Astrocyte (in vitro differentiated cells and primary cell): ENCODE measurements at places on chromosomes 5 and 9. TPM values are rescaled to one million over a fixed set of nuclear protein-coding genes. Genes with fewer than 3 reads are reported as not detected.
A peak's percentile ranks its signal among the peaks of the same experiment; 100 is the strongest.

GABBR2 gene
- 2.0 and 2.2 TPM in 2 replicates for total RNA-seq

GRCh38 chr9:18566121-18566520 is 92.2 kb downstream of the ADAMTSL1 start:
- H3K4me1 ChIP-seq = peaks cover 18% of the 10 kb centered on the region
- H3K27ac ChIP-seq = peak overlapping the region; percentile 72
- no peaks in the 10 kb centered on the region for H3K36me3 ChIP-seq

DNA sequence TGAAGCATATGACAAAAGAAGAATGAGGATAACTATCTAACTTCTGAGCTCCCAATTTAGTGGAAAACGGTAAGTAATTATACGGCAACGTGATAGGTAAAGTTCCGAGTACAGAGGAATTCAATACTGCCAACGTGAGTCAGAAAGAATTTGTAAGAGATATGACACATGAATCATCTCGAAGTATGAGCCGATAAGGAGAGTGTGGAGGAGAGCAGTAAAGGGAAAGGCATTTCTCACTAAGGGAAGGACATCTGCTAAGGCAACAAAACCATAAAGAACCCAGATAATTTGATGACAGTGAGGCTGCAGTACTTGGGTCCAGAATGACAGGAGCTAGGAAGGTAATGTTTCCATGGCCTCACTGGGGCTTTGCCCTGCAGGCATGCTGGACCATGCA is 11.0 kb downstream of the MPDZ start:
- peaks cover 27% of the 10 kb centered on the region for H3K4me1 ChIP-seq
- H3K27ac ChIP-seq = peak overlapping the region; percentile 72
- no peak overlapping the region for H3K4me3 ChIP-seq

GRCh38 chr5:7653046-7653445 is 197.9 kb downstream of the CFAP90 start:
- H3K4me1 ChIP-seq = no peaks in the 10 kb centered on the region
- H3K27me3 ChIP-seq = no peaks in the 10 kb centered on the region
- H3K27ac ChIP-seq = no peak overlapping the region

DNA sequence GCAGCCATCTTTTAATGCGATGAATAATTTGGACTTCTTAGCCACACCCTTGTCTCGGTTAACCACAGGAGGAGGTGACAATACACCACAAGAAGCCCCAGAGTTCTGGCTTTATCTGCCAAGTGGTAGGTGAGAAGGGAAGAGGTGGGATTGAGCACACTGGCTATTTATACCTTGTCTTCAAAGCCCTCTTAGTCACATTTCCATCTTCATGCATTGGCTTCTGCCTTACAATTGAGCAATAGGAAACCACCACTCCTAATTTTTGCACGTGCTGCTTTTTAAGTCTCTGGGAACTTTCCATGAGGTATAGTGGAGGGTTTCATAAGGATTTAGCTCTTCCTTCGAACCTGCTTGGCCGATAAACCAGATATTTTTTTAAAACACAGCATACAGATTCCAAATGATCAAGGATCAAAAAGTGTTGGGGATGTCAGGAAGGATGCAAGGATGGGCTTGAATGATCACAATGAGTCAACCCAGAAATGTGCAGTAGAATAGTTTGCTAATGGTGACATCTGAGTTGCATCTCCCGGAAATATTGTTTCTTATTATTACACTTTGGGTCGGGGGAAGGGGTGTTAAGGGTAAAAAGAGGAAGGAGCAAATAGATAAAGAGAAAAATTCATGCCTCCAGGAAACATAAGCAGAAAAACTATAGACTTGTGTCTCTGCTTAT is 25.5 kb downstream of the PLAC8L1 start:
- H3K4me1 ChIP-seq = no peaks in the 10 kb centered on the region
- no peak overlapping the region for H3K27ac ChIP-seq
- H3K4me3 ChIP-seq = no peak overlapping the region
- no peaks in the 10 kb centered on the region for H3K27me3 ChIP-seq

- no peaks in the 10 kb centered on the region for H3K27me3 ChIP-seq
- H3K4me3 ChIP-seq = no peak overlapping the region
- DNase-seq = no peak
- no peaks in the 10 kb centered on the region for H3K36me3 ChIP-seq
- no peak overlapping the region for H3K27ac ChIP-seq
- H3K4me1 ChIP-seq = peaks cover 8% of the 10 kb centered on the region
Observed at GRCh38 chr9:89375191-89375760, 57.0 kb downstream of the SECISBP2 start.

CDC20B gene
- 0.11 and 0.17 TPM in 2 replicates for total RNA-seq

DNA sequence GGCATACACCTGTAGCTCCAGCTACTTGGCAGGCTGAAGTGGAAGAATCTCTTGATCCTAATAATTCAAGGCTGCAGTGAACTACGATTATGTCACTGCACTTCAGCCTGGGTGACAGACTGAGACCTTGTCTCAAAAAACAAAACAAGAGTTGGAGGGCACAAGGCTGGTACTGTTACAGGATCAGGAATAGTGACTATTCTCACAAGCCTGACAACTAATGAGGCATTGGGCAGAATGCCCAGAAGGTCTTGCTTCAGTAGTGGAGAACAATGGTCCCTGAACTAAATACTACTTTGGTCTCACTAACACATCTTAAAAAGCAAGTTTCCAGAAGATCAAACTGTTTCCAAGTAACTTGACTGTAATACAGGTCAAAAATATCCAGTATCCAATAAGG is 182.9 kb upstream of the RFX3 start:
- H3K4me1 ChIP-seq = no peaks in the 10 kb centered on the region
- no peak overlapping the region for H3K4me3 ChIP-seq
- peaks cover 4% of the 10 kb centered on the region for H3K27me3 ChIP-seq

PCDHA1 gene
- total RNA-seq = not detected in 2 replicates

CER1 gene
- total RNA-seq = 2.2 and 2.8 TPM in 2 replicates

GRCh38 chr9:112755016-112755427 is 4.5 kb downstream of the SNX30 start:
- H3K4me1 ChIP-seq = peaks cover 35% of the 10 kb centered on the region
- no peak for DNase-seq
- H3K27ac ChIP-seq = no peak overlapping the region
- no peaks in the 10 kb centered on the region for H3K27me3 ChIP-seq
- no peaks in the 10 kb centered on the region for H3K36me3 ChIP-seq

DNA sequence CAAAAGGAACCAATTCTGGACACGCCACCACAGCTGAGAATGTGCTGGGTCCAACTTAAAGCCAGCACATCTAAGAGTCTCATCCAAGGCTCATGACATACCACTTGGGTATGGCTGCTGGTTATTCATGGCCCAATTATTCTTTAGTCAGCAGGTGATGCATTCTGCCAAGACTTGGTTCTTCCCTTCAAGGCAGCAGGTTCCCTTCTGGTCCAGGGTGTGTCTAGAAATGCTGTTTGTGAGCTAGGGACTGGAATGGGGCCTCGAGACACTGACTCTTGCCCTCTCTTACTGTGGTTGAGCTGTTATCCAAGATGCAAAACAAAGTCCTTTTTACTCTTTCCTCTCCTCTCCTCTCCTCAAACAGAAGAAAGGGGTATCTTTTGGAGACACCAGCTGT is 522.6 kb downstream of the HINT1 start:
- H3K4me3 ChIP-seq = no peak overlapping the region
- no peaks in the 10 kb centered on the region for H3K4me1 ChIP-seq
- no peak for DNase-seq
- H3K36me3 ChIP-seq = no peaks in the 10 kb centered on the region

GRCh38 chr9:108664309-108665255 is 191.2 kb downstream of the ACTL7B start:
- H3K27ac ChIP-seq = no peak overlapping the region
- no peaks in the 10 kb centered on the region for H3K27me3 ChIP-seq
- H3K36me3 ChIP-seq = no peaks in the 10 kb centered on the region

DNA sequence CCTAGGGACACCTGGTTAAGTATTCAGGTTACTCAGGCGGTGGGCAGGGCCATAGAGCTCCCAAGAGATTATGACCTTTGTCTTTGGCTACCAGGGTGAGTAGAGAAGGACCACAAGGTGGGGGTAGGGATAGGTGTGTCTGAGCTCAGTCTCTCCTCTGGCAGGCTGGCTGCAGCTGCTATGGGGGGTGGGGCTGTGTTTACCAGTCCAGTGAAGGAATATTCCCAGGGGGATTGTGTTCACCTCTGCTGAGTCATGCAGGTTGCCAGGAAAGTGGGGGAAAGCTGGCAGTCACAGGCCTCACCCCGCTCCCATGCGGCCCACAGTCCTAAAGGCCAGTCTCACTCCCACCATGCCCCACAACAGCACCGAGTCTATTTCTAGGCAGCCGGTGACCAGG is 53.6 kb upstream of the POU5F2 start:
- no peaks in the 10 kb centered on the region for H3K4me1 ChIP-seq
- no peaks in the 10 kb centered on the region for H3K36me3 ChIP-seq
- no peak overlapping the region for H3K4me3 ChIP-seq
- no peaks in the 10 kb centered on the region for H3K27me3 ChIP-seq
- no peak overlapping the region for H3K27ac ChIP-seq
- no peak for DNase-seq

SLC31A1 gene
- 35.8 and 39.1 TPM in 2 replicates for total RNA-seq

GRCh38 chr5:149406203-149406978 is 27.3 kb upstream of the IL17B start:
- H3K4me3 ChIP-seq = peak overlapping the region; percentile 89
- H3K36me3 ChIP-seq = peaks cover 3% of the 10 kb centered on the region
- H3K27me3 ChIP-seq = no peaks in the 10 kb centered on the region
- peaks cover 58% of the 10 kb centered on the region for H3K4me1 ChIP-seq
- peak; percentile 79 for DNase-seq

NEUROG1 gene
- not detected in 2 replicates for total RNA-seq

DCAF12 gene
- total RNA-seq = 29.8 and 36.0 TPM in 2 replicates

- H3K27ac ChIP-seq = no peak overlapping the region
- H3K36me3 ChIP-seq = no peaks in the 10 kb centered on the region
- H3K27me3 ChIP-seq = no peaks in the 10 kb centered on the region
- no peaks in the 10 kb centered on the region for H3K4me1 ChIP-seq
- H3K4me3 ChIP-seq = no peak overlapping the region
Observed at GRCh38 chr5:3075309-3075708, 323.8 kb upstream of the IRX2 start.

KLF4 gene
- 3.2 and 4.4 TPM in 2 replicates for total RNA-seq

UNC13B gene
- total RNA-seq = 26.1 and 30.5 TPM in 2 replicates

DNA sequence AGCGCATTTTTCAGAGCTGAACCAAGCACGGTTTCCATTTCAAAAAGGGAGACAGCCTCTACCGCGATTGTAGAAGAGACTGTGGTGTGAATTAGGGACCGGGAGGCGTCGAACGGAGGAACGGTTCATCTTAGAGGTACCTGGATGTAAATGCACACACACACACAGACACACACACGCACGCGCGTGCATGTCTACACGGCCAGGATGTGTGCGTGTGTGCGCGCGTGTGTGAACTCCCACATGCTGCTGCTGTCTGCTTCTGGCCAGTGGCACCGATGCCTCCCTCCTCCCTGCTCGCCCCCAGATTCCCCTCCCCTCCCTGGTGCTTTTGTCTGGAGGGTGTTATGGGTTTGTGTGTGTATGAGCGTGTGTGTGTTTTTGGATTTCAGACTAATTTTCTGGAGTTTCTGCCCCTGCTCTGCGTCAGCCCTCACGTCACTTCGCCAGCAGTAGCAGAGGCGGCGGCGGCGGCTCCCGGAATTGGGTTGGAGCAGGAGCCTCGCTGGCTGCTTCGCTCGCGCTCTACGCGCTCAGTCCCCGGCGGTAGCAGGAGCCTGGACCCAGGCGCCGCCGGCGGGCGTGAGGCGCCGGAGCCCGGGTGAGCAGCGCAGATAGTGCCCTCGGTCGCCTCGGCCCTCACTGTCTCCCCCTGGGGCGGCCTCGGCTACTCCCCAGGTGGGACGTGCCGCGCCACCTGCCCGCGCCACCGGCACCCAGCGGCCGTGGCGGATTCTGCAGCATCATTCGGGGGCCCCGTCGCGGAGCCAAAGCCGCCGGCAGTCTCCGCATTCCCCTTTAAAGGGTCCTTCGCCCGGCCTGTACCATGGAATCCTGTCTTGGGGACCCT is at the start of gene NTRK2:
TSS of gene NTRK2 (plus strand) at position 442 of the 850 bp plus-strand sequence. CDS start 1,020 bp downstream, outside the sequence.
- H3K36me3 ChIP-seq = no peaks in the 10 kb centered on the region
- DNase-seq = peak; percentile 37
- peak within 1 kb of the TSS; percentile 62 for H3K4me3 ChIP-seq
- H3K27me3 ChIP-seq = peaks cover 36% of the 10 kb centered on the region
- peaks cover 27% of the 10 kb centered on the region for H3K4me1 ChIP-seq
- no peak within 1 kb of the TSS for H3K27ac ChIP-seq

OR13J1 gene
- total RNA-seq = not detected in 2 replicates

- H3K4me1 ChIP-seq = no peaks in the 10 kb centered on the region
- H3K27me3 ChIP-seq = no peaks in the 10 kb centered on the region
- no peak overlapping the region for H3K4me3 ChIP-seq
- no peak overlapping the region for H3K27ac ChIP-seq
- no peak for DNase-seq
Observed at GRCh38 chr9:82191082-82191770, 202.7 kb downstream of the SPATA31D1 start.

DNA sequence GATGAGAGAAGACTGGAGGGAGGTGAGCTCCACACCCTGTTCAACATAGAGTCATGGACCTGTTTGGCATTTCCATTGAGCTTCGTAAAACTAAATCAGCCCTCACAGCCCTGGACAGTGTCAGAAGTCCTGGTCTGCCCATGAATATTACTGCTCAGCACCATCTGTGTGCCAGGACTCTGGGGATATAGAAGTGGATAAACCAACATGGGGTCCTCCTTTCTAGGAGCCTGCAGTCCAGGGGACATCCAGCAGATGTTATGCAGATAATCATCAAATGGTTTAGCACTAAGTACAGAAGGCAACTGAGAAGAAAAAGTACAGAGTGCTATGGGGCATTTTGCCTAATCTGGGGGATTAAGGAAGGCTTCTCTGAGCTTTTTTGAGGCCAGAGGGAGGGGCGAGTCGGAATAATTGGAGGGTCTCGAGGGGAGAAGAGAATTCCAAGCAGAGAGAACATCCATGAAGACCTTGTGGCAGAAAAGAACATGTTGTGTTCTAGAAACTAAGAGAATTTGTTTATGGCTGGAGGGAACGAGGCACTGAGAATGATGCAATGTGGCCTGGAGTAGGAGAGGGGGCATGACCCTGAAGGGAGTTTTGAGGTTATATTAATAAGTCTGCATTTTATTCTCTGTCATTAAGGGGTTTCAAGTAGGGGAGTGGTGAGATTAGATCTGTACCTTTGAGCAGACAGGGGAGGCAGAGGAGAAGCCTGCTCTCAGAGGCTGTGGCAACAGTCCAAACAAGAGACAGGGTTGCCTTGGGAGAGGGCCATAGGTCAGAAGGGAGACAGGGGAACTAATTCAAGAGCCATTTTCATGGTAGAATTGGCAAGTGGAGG is 63.5 kb upstream of the SLC2A8 start:
- no peak overlapping the region for H3K4me3 ChIP-seq
- peaks cover 22% of the 10 kb centered on the region for H3K4me1 ChIP-seq
- H3K27me3 ChIP-seq = no peaks in the 10 kb centered on the region
- no peak for DNase-seq

CORO2A gene
- 11.1 TPM in 2 replicates for total RNA-seq
